ENCODE measurements at places on chromosomes 4 and X.

DNA sequence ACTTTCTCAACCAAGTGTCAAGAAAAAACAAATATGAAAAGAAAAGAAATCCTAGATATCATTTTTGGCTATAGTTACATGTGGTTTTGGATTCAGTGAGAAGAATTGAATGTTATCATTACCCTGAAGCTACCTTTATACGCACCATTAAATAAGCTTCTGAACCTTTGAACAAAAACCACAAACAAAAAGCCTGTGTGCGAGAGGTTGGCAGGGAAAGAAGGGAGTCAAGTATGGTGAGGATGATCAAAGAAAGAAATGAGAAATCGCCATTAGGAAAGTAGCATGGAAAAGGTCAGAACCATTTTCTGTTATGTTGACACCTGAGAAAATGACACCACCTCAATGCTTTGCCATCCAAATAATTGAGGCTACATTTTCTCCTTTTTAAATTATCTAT, 1.2 kb upstream of the SLC7A11 start:
- DNase-seq = no peak

- DNase-seq = no peak
These were observed 46.9 kb downstream of the CCDC158 start for GRCh38 chr4:76373919-76374552.

GRCh38 chr4:140236654-140237169, 82.7 kb upstream of the MAML3 start:
- no peak for DNase-seq

DNA sequence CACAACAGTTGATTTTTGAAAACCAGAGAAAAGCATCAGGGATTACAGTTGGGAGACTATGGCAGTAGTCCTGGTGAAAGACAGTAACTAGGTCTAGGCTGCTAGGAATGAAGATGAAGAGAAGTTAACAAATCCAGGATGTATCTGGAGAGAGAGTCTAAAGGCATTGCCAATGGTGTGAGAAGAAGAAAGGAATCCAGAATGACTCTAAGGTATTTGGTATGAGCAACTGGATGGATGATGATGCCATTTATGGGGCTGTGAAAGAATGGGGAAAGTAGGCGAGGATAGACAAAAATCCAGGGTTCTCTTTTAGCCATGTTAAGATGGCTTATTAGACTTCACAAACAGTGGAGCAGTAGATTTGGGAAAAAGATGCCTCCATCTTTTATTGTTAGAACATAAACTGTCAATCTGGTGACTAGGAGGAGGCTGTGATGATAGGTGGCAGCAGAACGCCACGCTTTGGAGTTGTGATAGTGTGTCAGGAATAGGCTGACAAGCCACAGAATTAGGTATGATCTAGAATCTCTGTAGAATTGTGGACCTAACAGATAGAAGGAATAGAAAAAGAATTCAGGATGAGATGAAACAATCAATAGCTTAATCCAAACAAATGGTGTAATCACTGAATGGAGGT, 27.3 kb upstream of the JADE1 start:
- DNase-seq = no peak

DNA sequence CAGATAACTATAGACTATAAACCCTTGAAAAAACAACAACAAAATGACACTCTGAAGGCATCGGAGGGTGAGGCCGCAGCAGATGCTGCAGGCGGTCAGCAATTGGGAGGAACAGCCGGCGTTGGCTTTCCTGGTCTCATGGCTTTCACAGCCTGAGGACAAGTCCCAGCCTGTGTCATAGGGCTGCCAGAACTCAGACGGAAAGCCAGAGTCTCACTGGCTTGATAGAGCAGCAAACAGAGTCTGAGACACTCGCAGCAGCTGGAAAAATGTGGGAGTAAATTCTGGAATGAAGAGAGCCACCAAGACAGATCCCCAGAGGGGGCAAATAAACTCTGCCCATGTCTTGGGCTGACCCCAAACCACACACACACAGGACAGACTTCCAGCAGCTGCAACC, 86.3 kb downstream of the PPP2R2C start:
- DNase-seq = no peak

DNA sequence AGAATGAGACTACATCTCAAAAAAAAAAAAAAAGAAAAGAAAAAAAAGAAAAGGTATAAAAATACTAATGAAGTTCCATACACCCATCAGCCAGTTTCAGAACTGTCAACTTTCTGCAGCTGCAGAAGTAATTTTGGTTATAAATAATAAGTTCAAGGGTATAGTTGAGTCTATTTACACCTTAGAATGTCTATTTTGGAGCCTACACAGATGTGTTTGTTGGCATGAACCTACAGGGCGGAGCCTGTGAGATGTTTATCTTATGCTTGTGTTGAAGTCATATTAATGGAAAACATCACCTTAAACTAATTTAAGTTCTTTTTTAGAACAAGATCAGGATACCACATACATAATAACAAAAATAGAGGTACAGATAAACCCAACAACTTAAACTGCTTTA, 85.8 kb downstream of the RAPGEF2 start:
- DNase-seq = no peak

- DNase-seq = no peak
These were observed 81.9 kb downstream of the HPRT1 start for GRCh38 chrX:134541906-134542305.

- no peak for DNase-seq
These were observed 339.7 kb downstream of the PCDH19 start for GRCh38 chrX:100070334-100070849.

DNA sequence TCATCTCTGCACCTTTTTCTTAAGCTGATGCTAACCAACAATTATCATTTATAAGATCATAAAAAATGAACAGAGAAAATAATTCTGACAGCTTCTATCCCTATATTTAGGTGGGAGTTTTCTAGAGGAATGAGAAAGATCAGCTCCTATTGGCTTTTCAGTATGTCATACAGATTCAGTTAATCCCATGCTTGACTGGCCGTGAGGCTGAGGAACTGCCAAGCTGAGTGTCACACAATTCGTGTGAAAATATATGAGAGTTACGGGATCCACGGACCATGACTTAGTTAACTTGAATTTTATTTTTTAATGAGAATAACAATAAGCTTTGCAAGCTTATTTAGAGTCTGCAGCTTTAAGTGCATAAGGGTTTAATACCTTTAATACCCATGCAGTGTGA, 37.5 kb downstream of the PHEX start:
- no peak for DNase-seq

GRCh38 chr4:48854982-48855381, 24.1 kb downstream of the OCIAD1 start:
- DNase-seq = no peak

- DNase-seq = no peak
These were observed 59.4 kb upstream of the EDNRA start for GRCh38 chr4:147421456-147421855.

DNA sequence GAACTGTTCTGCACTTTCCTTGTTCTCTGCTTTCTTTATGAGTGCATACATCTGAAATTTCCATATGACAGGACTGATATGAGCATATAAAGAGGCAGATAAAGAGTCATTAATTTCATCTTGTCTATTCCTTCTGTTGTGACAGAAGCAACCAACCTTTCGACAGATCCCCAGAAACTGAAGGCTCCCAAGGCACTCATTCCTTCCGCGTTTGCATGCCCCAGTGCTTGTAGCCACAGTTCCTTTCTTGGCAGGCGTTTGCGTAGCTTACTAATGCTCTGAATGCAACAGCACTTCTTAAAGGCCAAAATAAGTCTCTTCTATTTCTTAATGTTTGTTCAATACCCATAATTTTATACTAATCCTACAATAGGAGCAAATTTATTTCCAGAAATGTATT, 94.0 kb upstream of the TBL1X start:
- DNase-seq = no peak

- no peak for DNase-seq
These were observed 222.4 kb downstream of the FMR1NB start for GRCh38 chrX:148203531-148203930.

DNA sequence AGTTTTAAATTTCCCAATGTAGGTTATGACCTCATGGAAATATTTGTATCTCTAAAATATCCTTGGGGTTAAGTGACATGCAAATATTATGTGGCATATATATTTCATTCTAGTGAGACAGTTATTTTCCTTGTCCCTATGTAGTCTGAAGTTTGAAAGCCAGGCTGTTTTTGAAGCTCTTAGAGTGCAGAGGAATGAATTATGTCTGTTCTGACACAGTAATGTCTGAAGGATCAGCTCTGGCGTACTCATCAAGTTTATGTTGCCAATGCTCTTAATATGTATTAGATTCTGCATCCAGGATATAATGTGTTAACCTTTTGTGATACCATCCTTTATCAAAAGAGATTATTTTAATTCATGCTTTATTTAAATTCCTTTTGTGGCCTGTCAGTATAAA, 355.8 kb downstream of the PCDH7 start:
- no peak for DNase-seq

DNA sequence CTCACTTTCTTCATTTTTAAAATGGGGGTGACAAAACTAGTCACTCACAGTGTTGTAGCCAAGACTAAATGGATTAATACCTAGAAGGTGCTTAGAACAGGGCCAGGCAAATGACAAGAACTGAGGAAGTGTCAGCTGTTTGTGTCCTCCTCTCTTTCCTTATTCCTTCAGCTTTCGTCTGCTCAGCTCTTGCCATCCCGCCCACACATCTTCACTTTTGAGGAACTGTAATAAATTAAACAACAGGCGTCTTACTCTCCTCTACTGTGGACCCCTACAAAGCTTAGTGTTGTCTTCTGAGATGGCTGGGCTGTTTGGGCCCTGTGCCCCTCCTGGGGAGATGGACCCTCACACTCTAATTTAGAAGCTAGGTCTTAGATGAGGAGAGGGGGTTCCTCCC, 2.7 kb downstream of the HPSE start:
- DNase-seq = no peak

DNA sequence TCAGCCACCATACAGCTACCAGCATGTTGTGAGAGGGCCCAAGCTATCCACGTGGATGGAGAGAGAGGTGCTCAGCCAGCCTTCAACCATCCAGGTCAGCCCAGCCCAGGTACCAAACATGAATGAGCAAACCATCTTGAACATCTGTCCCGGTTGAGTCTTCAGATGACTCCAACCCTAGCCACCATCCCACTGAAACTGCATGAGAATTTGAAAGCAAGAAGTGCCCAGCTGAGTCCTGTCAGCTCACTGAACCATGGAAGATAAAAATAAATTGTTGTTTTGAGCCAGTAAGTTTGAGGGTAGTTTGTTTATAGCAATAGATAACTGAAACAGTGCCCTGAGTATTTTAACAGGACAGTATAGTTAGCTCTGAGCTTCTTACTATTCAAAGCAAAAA, 7.3 kb upstream of the SEL1L3 start:
- DNase-seq = no peak

DNA sequence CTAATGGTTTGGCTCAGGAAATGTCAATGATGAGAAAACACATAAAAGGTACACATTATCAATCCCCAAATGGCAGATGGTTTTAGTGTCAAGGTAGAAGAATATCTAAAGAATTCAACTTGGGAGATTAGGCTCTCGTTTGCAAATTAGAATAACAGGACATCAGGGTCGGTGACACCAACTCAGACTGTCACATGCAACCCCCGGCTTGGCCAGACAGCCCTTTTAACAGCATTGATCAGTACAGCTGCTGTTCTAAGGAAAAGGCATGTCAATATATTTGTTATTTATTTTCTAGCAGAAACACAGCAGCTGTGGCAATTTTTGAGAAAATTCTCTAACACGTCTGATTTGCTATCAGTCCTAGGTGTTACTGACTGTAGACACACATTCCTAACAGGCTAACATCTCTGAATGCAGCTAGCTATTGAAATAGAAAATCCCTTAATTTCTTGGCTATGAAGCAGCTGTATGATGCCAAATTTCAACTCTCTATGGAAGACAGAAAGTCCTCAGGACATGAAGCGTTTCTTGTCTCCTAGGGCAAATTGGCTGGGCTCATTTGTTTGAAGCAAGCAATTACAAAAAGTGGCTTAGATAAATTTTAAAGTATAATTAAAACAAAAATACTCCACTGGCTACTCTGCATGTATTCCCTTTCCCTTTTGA, 269.0 kb upstream of the CXXC4 start:
- DNase-seq = no peak

- no peak for DNase-seq
These were observed 14.0 kb upstream of the PITX2 start for GRCh38 chr4:110636680-110637407.

- no peak for DNase-seq
These were observed 6.1 kb downstream of the FAT1 start for GRCh38 chr4:186717556-186717955.

DNA sequence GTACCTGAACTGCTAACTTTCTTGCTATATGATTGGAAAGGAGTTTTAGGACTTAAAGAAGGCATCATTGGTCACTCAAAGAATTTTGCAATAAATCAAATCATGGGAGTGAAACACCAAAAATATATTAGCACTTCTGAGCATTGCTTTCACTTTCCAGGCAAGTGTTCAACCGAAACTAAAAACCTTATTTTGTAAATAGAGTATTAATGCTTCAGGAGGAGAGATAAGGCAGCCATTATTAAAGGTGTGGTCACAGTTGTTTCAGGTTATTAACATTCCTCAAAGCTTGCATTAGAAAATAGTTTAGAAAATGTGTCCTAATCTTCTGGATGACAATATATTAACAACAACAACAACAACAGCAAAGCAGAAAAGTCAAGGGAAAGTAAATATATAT, 92.3 kb upstream of the TLL1 start:
- DNase-seq = no peak

DNA sequence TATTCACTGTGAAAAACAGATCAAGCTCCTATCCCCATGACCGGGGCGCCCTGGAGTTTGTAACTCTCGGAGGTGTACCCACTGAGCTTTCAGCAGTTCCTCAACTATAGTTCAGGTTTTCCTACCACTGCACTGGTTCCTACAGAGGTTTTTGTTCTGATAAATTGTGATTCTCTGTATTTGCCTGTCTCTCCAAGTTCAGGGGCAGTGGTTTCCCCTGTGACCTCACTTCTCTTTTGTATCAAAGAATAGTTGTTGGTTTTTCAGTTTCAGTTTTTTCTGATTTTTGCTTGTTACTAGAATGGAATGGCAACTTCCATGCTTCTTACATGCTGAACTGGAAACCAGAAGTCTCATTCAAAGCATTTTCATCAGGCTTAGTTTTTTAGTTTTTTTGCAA, 56.8 kb upstream of the PLS3 start:
- DNase-seq = no peak

DNA sequence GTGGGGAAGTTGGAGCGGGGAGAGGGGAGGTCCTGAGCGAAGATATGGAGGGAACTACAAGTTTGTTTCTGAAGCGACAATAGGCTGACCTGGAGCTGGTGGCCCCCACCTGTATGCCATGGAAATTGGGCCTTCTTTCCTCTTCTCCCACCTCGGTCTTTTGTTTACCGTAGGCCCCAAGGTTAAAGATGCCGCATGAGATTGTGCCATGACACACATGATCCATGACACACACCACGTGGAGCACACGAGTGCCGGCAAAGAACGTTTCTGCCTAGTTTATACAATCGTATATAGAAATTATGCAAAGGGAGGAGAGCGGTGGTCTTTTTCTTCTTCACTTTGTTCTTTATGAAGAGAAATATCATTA, 408 bp downstream of the TMEM33 start:
- no peak for DNase-seq

DNA sequence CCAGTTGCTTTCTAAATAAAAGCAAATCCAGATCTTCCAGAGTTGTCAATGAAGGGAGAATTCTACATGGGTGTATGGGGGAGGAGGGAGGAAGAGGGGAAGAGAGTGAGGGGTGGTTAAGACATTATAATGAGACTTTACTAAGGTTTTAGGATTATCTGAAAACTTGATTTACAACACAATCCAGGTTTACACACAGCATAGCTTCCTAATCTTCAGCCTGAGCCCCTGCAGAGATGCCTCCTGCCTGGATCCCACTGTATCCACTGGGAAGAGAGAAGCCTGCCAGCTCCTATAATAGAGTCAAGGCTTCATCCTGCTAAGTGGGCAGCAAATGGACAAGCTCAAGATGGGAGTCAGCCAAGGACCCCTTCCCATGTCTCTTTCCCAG, 85.6 kb upstream of the KIT start:
- DNase-seq = no peak
